HT-29 (cell line): ENCODE measurements at places on chromosomes 12 and 14. TPM values are rescaled to one million over a fixed set of nuclear protein-coding genes. Genes with fewer than 3 reads are reported as not detected.

The KLHL33 gene
- not detected in 2 replicates for total RNA-seq

- no peak for DNase-seq
These were observed 82.5 kb downstream of the ST8SIA1 start for GRCh38 chr12:22252057-22252456.

GRCh38 chr12:53998110-53998899 is 1.7 kb upstream of the HOXC9 start:
- DNase-seq = no peak

The SLC25A3 gene
- 575 and 586 TPM in 2 replicates for total RNA-seq

DNA sequence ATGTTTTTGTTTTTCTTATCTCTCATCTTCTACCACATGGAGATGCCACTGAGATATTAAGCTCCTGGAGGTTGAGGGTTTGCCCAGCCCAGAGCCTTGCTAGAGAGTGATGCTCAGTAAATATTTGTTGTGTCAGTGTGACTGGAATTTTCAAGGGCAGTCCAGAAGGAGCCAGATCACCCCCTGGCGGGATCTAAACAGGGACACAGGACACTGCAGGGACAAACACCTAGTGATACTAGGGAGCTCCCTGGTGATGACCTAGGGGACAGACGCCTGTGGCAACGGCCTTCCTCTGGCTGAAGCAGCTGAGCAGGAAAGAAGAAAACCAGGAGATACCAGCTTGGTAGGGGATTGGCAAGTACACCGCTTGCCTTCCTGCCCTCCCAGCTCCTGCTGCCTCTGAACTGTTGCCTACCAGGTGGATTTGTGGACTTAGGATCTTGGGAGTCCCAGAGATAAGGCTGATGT is 714.4 kb upstream of the TBX3 start:
- DNase-seq = peak; percentile 80

GRCh38 chr14:51096870-51097269 is 2.0 kb upstream of the TRIM9 start:
- DNase-seq = no peak

DNA sequence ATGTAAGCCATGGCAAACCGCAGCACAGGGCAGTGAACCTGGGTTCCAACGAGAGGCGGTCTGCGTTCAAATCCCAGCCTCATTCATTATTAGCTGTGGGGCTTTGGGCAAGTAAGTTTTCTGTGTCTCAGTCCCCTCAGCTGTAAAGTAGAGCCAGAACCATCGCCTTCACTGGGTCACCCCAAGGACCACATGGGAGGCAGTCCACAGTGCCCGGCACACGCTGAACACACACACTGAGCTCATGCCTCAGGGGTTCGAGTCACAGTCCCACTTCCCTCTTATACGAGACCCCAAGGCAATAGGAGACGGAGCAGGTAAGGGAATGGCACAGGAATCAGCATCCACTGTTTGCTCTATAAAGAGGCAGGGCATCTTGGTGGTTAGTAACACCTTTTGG is 19.1 kb downstream of the LRTM2 start:
- DNase-seq = no peak

The TAS2R42 gene
- total RNA-seq = not detected in 2 replicates

- DNase-seq = peak; percentile 29
These were observed 111.9 kb downstream of the LRRK2 start for GRCh38 chr12:40336573-40337199.

The PLEKHD1 gene
- total RNA-seq = not detected in 2 replicates
